Posterior cingulate gyrus (tissue), 11 donors: ENCODE measurements at places on chromosomes 13 and 19.
A peak's percentile ranks its signal among the peaks of the same experiment; 100 is the strongest.

GRCh38 chr13:92838786-92839185, 387.8 kb upstream of the GPC6 start:
- DNase-seq = no peak

GRCh38 chr13:35518337-35518946, 42.0 kb upstream of the MAB21L1 start:
- no peak for DNase-seq

DNA sequence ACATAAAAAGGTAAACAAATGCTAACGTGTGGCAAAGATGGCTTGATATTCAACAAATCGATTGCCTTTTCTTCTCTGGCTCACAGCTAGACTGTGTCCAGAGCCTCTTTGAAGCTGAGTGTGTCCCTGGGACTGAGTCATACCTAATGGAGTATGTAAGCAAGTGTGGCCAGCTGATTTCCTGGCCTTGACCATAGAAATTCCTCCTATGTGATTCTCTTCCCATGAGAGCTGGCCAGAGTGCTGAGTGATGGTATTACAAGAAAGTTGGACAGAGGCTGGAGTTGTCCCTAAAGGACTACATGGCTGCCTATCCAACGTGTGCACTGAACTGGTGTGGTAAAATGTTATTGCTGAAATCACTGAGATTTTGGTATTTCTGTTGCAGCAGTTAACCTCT, 320.1 kb upstream of the SLC10A2 start:
- DNase-seq = no peak

- no peak for DNase-seq
These were observed 563 bp upstream of the PDCD5 start for GRCh38 chr19:32580353-32580900.

- no peak for DNase-seq
These were observed 54.7 kb downstream of the C13orf46 start for GRCh38 chr13:113918981-113919701.

GRCh38 chr19:311813-312261, 20.6 kb upstream of the PLPP2 start:
- DNase-seq = no peak

GRCh38 chr19:21587117-21587461, 81.7 kb downstream of the ZNF429 start:
- no peak for DNase-seq

- DNase-seq = no peak
These were observed 15.5 kb downstream of the ZNF610 start for GRCh38 chr19:52351512-52351911.

- DNase-seq = no peak
These were observed 11.4 kb downstream of the RUVBL2 start for GRCh38 chr19:49004964-49005614.

DNA sequence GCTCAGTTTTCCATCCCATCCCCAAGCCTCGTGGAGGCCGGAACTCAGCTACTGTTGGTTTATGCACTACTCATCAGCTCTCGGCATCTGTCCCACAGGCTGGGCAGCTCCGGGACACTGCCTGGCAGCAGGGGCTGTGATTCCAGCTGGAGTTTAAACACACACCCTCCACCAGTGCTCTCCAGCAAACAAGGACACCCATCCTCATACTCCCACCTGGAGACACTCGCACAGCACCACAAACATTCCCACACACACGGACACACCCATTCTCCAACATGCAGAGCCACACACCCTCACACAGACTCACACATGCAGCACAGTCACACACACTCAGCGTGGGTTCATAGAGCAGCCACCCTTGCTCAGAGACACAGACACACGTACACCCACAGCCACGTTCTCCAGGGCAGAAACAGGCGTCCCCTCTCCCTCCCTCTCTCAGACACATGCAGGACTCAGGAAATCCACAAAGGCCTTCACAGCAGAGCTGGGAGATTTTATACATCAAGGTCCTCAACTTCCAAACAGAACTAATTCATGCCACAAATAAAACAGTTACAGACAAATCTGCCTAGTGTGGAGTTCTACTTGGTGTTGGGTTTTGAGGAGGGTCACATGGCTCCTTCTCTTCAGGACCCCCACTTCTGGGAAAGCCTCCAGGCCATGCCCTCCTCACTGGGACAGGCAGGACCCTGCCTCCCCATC, 785.4 kb downstream of the UQCRFS1 start:
- no peak for DNase-seq

- no peak for DNase-seq
These were observed 41.2 kb downstream of the ZNF146 start for GRCh38 chr19:36256064-36256463.

DNA sequence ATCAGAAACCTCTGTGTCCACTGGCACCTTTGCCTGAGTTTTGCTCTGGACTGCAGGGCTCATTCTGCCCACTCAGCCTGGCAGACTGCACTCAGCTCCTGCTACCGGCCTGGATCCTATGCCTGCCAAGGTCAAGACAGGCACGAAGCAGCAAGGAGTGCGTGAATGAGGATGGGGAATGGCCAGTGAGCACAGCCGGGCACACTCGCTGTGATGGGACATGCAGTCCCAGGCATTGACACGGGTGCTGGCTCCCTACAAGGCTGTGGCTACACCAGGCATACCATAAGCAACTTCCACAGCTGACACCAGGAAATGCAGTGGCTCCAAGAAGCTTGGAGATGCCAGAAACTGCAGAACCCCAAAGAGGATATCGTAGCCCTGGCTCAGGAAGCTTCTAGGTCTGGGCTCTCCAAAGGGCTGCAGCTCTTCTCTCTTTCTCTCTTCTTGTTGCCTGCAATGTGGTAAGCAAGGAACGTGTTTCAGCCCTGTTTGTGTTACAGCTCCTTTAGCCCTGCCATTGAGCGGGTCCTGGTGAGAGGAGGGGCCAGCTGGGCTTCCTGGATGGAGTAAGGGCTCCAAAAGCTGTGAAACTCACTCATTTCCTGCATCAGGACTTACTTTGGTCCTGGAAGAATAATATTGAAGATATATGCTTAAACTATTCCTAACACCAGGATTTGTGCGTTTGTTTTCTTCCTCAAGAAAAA, 832.6 kb upstream of the SLITRK5 start:
- DNase-seq = no peak

DNA sequence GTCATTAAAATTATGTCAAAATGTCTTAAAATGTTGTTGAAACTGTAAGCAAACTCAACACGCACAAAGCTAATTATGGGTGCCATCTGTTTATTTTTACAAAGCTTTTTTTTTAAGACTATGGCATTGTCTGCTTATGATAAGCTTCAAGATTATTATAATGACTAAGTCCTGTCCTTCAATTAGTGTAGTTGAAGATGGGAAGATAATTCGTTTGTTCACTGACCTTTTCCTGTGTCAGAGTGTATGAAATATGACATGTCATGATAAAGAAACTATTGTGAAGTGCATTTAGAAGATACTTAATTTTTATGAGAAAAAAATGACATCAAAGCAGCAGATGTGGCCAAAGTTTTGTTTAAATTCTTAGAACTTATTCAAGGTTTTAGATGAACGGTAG, 211.3 kb downstream of the PCCA start:
- DNase-seq = no peak

DNA sequence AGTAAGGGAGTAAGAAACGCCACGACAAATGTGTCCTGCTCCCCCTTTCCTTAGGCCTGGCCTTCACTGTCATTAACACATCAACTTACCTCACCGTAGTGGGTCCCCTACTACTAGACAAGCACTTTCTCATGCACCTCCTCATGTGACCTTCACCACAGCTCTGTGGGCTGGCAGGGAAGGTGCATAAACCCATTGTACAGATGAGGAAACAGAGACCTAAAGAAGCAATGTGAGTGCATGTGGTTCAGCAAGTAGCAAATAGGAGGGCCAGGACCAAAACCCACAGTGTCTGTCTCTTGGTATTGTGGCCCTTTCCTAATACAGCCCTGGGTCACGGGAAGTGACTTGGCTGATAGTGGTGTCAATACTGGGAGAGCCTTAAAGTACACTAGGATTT, 5.3 kb downstream of the CCDC70 start:
- no peak for DNase-seq

DNA sequence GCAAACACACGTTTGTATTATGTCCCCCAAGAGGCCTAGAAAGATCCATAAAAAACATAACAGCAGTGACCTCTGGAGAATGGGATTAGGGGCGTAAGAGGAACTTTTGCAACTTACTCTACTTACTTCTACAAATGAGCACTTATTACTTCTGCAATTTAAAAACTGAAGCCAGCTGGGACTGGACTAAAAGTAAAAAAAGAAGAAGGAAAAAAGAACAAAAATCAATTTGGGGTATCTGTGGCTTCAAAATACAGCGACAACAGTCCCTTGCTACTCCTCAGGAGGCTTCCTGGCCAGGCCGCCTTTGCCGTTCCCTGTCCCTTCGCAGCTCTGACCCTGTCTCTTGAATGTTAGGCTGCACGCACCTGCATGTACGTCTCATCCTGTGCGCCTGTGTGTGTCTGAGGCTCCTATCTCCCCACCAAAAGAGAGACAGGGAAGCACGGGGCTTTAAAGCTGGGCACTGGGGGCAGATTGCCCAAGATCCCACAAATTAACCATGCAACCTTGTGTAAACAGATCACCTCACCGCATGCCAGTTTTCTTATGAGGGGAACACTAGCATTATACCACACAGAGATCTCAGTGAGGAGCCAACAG, 12.1 kb upstream of the FKRP start:
- no peak for DNase-seq

DNA sequence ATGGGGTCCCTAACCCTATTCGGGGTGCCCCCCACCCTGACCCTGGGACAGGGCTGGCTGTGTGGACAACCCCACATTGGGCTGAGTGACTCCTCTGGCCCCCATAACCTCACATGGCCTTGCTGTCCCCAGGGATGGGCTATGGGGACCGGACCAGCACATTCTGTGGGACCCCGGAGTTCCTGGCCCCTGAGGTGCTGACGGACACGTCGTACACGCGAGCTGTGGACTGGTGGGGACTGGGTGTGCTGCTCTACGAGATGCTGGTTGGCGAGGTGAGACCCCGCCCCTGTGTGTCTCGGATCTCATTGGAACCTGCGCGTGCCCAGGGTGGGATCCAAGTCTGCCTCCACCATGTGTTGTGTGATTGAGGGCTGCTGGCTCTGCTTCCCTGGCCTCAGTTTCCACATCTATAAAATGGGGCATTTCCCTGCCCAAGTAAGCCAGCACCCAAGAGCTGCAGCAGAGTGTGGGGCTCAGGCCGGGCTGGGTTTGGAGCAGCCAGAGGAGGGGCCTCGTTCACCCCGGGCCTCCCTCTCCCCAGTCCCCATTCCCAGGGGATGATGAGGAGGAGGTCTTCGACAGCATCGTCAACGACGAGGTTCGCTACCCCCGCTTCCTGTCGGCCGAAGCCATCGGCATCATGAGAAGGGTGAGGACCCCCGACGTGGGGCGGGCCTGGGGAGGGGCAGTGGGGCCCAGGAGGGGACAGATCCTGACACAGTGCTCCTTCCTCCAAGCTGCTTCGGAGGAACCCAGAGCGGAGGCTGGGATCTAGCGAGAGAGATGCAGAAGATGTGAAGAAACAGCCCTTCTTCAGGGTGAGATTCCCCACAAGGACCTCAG, 4.9 kb downstream of the PTGER1 start:
- DNase-seq = no peak

GRCh38 chr19:55529636-55530234, 7.2 kb downstream of the SBK2 start:
- no peak for DNase-seq

GRCh38 chr19:7916103-7916954, 1.7 kb downstream of the TGFBR3L start:
- no peak for DNase-seq

- DNase-seq = peak; percentile 71
These were observed 14.7 kb upstream of the GRAMD1A start for GRCh38 chr19:34985249-34986022.

DNA sequence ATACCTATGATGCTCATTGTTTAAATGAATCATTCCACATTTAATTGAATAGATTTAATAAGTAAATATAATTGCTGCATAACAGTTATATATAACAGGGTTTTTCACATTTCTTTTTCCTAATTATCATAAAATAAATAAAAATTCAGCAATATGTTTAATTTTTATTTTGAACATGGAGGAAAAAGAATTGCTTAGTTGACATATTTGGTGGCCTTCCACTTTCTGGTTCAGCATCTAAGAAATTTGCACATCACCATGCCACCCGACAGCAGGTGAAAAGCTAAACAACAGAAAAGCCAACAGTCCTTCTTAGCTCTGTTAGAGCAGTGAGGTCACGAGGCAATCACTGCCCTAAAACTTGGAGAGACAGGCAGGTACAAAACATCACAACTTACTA, 790.2 kb downstream of the GPC5 start:
- DNase-seq = no peak

DNA sequence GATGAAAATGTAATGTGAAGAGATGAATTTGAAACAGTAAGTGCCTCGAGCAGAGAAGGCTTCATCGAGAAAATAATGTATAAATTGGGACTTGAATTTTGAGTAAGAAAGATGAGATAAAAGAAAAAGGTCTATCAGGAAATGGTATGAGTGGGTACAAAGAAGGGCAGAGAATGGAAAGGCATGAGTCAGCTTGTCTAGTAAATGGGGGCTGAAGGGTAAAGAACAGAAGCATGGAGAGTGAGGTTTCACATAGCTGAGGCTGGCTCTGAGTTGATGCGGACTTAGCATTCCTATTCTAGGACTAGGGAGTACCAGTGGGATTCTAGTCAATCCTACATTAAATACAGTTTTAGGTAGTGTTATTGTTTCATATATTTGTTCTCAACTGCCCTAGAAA, 85.8 kb downstream of the ZC3H13 start:
- DNase-seq = no peak

DNA sequence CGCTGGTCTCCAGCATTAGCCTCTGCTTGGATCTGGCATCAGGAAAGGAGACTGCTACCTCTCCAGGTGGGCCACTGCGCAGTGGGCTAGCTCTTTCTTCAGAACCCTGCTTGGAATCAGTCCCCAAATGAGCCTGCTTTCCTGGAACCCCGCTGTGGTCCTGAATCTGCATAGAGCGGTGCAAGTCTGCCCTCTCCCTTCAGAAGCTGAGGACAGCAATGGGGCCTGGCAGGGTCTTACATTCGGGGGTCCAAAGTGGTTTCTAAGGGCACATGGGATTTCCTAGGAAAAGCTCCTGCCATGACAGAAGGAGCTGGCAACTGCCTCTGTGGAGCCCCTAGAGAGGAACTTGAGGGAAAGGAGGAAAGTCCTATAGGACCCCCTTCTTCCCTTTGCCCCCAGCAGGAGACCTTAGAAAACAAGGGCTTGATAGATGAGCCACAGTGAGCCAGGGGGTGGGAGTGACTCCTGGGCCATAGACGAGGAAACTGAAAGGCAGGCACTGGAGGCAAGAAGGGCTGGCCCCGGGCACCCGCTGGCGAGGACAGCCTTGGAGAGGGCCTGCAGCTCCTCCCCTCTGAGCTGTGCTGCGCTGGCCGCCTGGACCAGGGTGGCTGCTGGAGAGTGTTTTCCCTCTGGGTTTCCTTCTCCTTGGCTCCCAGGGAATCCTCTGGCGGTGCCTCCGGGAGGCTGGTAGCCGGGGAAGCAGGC, 1.4 kb upstream of the VSTM2B start:
- DNase-seq = peak; percentile 89

- no peak for DNase-seq
These were observed 8.2 kb upstream of the ZNF507 start for GRCh38 chr19:32337084-32337808.

DNA sequence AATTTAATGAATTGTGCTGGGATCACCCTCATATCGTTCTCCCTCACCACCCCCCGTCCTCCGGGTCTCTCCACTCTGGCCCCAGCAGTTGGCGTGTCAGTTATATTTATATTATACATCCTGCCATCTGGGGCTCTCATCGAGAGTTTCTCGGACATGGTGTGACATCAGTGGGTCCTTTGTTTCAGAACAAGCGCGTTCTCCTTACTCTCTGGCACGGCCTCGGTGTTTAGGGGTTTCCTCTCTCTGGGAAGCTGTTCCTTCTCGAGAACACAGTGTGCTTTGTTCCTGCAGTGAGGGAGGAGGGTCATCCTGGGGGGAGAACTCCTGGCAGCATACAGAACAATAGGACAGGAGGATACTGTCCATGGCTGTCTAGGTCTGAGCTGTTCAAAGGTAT, 9.8 kb upstream of the MCF2L start:
- no peak for DNase-seq
